HT-29 (cell line): ENCODE measurements at places on chromosomes 6 and 20. TPM values are rescaled to one million over a fixed set of nuclear protein-coding genes. Genes with fewer than 3 reads are reported as not detected.

TRIM15 gene
- 13.3 and 15.1 TPM in 2 replicates for total RNA-seq

GNAS-AS1 gene
- not detected in 2 replicates for total RNA-seq

ARG1 gene
- total RNA-seq, result not detected in 2 replicates

YWHAB gene
- 71.4 and 77.9 TPM in 2 replicates for total RNA-seq

GLYATL3 gene
- not detected in 2 replicates for total RNA-seq

C6orf58 gene
- total RNA-seq, result not detected in 2 replicates

ZNF311 gene
- 1.1 and 1.2 TPM in 2 replicates for total RNA-seq

POU5F1 gene
- total RNA-seq, result 1.7 and 2.6 TPM in 2 replicates

MAS1 gene
- total RNA-seq, result not detected in 2 replicates

UTRN gene
- 23.6 and 25.7 TPM in 2 replicates for total RNA-seq

OR2W1 gene
- total RNA-seq, result not detected in 2 replicates

EYA4 gene
- not detected in 2 replicates for total RNA-seq

JPH2 gene
- 0.03 and 0.18 TPM in 2 replicates for total RNA-seq

DACT2 gene
- not detected in 2 replicates for total RNA-seq

FLRT3 gene
- total RNA-seq, result 5.0 TPM in 2 replicates

TMEM74B gene
- 8.8 and 8.9 TPM in 2 replicates for total RNA-seq

POU3F2 gene
- not detected in 2 replicates for total RNA-seq

TMEM151B gene
- total RNA-seq, result not detected in 2 replicates

BPIFB2 gene
- total RNA-seq, result not detected in 2 replicates

UFL1 gene
- 4.3 and 5.0 TPM in 2 replicates for total RNA-seq

ELOVL2 gene
- total RNA-seq, result not detected in 2 replicates

PPP1R16B gene
- not detected in 2 replicates for total RNA-seq

GRM1 gene
- not detected in 2 replicates for total RNA-seq

TAAR9 gene
- not detected in 2 replicates for total RNA-seq

HMGCLL1 gene
- not detected in 2 replicates for total RNA-seq

TRAPPC3L gene
- not detected in 2 replicates for total RNA-seq

TP53TG5 gene
- total RNA-seq, result 0.23 and 1.6 TPM in 2 replicates

DSP gene
- 28.0 and 29.7 TPM in 2 replicates for total RNA-seq

SLC17A2 gene
- not detected in 2 replicates for total RNA-seq

WFDC10B gene
- total RNA-seq, result not detected in 2 replicates

GMPR gene
- 0.08 and 0.55 TPM in 2 replicates for total RNA-seq

OXT gene
- not detected in 2 replicates for total RNA-seq

FUT9 gene
- total RNA-seq, result not detected in 2 replicates

HLA-DQA1 gene
- not detected in 2 replicates for total RNA-seq

COX4I2 gene
- total RNA-seq, result not detected in 2 replicates

TSHZ2 gene
- 0.05 and 0.81 TPM in 2 replicates for total RNA-seq

KHDC1L gene
- total RNA-seq, result not detected in 2 replicates

CPNE5 gene
- 0.10 TPM in 1 of 2 replicates, not detected in the other for total RNA-seq

DIDO1 gene
- 72.0 and 78.5 TPM in 2 replicates for total RNA-seq

HTR1E gene
- not detected in 2 replicates for total RNA-seq

HS3ST5 gene
- total RNA-seq, result not detected in 2 replicates

LATS1 gene
- total RNA-seq, result 9.2 and 9.4 TPM in 2 replicates

VGLL2 gene
- not detected in 2 replicates for total RNA-seq

NNAT gene
- total RNA-seq, result 2.1 TPM in 1 of 2 replicates, not detected in the other

PLEKHG1 gene
- 4.4 and 7.2 TPM in 2 replicates for total RNA-seq

PTPRK gene
- 127 and 190 TPM in 2 replicates for total RNA-seq

SOX18 gene
- not detected in 2 replicates for total RNA-seq

TCP11 gene
- total RNA-seq, result not detected in 2 replicates

OLIG3 gene
- not detected in 2 replicates for total RNA-seq

EPB41L1 gene
- total RNA-seq, result 74.9 and 76.8 TPM in 2 replicates

SIRPB2 gene
- total RNA-seq, result not detected in 2 replicates

TRIM31 gene
- 112 and 119 TPM in 2 replicates for total RNA-seq

FAM229B gene
- total RNA-seq, result 0.20 and 0.89 TPM in 2 replicates

PSORS1C2 gene
- not detected in 2 replicates for total RNA-seq

ZNF165 gene
- total RNA-seq, result 4.4 and 5.2 TPM in 2 replicates

MTCH1 gene
- total RNA-seq, result 254 and 264 TPM in 2 replicates

UBE2C gene
- total RNA-seq, result 284 and 289 TPM in 2 replicates
